ENCODE measurements at places on chromosomes 13 and 19.
A peak's percentile ranks its signal among the peaks of the same experiment; 100 is the strongest.

DNA sequence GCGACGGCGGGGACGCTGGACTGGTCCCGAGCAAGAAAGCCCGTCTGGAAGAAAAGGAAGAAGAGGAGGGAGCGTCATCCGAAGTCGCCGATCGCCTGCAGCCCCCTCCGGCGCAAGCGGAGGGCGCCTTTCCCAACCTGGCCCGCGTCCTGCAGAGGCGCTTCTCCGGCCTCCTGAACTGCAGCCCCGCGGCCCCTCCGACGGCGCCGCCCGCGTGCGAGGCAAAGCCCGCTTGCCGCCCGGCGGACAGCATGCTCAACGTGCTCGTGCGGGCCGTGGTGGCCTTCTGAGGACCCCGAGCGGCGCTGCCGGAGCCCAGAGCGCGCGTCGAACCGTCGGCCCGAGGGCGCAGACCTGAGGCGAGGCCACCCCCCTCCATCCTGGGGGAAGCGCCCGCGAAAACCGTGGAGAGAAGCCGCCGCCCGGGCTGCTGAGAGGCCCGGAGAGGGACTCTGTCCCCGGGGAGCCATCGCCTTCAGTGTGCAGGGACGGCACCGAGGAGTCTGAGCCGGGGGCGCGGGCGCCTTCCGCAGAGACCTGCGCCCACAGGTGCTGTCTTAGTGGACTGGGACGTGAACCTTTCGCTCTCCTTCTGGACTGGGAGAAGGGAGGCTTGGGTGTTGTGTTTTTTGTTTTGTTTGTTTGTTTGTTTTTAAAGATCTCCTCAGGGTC is 3.5 kb downstream of the IER2 start:
- DNase-seq, result peak; percentile 36

DNA sequence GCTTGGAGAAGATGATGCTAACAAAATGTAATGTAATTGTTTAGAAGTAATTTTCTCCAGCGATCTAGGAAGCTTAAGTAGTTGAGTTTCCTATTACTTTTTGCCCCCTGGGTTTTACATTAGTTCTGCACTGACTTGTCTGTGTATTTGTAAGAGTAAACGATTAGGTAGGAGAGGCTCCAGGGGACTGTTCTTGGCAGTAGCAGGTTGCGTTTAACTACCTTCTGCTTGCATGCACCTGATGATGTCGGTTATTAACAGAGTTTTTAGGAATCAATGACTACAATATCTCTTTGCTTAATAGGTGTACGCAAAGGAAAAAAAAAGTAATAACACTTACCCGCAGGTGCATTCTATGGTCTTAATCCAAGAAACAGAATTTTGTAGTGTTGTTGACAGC is 18.3 kb upstream of the UGGT2 start:
- DNase-seq, result no peak

DNA sequence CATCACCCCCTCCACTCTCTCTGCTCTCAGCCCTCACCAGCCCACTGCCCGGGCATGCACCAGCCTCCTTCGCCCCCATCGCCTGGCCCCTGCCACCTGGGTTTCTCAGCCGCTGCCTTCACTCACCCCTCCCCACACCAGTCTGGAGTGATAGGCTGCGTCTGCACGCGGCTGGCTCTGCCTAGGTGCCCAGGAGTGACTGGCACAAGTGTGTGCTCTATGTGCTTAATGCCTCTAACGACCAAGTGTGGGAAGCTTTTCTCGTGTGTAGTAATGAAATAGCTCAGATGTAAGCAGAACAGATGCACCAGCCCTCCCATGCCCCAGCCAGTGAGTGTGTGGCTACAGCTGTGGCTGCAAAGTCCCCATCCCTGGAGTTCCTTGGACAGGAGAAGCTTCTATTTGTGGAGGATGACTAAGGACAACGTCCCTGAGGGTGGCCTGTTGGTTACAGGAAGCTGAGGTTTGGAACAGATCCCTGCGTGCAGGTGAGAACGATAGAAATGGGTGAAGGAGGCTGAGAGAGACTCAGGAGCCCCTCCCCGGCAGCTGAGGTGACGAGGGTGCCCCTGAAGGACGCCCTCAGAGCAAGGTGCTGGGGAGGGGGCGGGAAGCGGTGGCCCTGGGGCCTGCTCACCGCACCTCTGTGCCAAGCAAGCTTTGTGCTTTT is 35.6 kb downstream of the ATP11A start:
- DNase-seq, result peak; percentile 9

DNA sequence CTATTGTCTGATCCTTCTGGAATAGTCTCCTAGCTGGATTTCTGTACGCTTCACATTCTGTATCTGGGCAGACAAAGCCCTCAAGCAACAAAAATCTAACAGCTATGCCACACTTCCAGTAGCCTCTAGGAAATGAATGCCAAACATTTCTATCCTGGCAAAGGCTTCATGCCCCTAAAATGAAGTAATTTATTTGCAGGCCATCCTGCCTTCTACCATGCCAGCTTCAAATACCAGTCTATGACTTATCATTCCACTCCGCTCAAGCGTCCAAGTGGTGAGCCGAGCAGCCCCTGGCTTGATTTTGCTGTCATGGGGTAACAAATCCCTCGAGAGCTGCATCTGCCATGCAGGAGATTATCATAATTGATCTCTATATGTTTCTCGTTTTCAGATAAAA is 86.9 kb downstream of the LHFPL6 start:
- DNase-seq, result no peak

DNA sequence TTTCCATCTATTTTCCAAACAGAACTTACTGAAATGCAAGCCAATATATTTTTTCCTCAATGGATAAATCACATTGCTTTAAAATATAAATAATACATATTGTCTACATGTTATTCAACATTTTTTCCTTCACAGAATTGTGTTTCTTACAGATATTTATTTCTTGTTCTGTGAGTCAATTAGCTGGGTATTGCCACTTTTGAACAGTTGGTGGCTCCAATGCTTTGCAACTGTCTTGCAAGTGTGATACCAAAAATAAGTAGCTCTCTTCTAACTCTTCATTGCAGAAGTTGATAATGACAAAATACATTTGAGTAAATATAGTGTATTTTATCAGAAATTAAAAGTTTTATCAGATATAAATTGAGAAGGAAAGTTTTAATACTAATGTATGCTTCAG is 17.1 kb upstream of the GPC5 start:
- DNase-seq, result no peak

DNA sequence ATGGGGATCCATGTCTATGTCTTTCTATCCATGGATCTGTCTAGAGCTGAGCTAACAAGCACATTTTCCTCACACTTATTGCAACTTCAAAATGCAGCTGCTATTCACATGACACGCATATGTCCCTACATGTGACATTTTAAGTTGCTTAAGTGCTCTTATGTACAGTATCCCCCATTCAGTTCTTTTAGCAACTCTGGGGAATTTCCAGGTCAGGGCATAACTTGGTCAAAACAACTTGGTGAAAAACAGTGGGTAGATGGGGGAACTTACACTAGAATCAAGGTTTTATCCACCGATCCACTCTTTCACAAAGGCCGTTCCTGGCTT is 73.0 kb downstream of the COL4A1 start:
- DNase-seq, result no peak

DNA sequence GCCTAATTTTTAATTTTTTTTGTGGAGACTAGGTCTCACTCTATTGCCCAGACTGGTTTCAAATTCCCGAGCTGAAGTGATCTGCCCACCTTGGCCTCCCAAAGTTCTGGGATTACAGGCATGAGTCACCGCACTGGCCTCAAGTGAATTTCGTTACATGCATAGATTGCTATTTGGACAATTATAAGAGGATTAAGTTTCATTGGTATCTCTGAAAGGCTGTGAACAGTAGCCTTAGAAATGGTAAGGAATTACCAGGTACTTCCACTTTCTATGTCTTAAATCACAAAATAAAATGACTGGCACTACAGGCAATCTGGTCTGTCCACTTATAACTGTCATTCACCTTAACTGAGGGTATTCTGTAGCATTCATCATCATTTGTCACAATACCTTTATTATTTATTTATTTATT is 2.9 kb upstream of the CCDC9 start:
- no peak for DNase-seq

DNA sequence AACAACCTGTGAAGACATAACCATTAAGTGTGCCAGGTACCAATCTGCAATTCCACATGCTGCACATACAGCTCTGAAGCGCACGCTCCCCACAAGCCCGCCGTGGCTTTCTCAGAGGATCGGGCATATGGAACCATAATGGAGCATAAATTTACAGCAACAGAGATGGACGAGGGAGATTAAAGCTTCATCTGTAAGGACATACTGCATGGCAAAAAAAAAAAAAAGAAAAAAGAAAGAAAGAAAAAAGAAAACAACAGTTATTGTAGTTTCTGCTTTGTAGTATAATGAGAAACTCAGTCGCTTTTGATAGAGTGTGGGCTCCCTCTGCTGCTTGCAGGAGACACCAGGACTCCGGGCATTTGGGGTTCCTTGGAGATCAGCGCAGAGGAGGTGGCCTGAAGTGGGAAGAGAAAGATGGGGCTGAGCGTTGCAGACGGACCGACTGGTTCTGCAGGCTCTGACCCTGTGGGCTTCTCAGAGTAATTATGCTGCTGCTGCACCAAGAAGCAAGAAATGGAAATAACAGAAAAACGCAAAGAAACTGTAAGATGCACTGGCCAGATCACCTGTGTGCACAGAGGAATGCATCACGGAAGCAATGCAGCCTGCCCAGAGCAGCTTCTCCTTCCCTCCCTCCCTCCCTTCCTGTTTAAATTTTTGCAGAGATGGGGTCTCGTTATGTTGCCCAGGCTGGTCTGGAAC is 10.8 kb upstream of the PDCD5 start:
- peak; percentile 33 for DNase-seq

DNA sequence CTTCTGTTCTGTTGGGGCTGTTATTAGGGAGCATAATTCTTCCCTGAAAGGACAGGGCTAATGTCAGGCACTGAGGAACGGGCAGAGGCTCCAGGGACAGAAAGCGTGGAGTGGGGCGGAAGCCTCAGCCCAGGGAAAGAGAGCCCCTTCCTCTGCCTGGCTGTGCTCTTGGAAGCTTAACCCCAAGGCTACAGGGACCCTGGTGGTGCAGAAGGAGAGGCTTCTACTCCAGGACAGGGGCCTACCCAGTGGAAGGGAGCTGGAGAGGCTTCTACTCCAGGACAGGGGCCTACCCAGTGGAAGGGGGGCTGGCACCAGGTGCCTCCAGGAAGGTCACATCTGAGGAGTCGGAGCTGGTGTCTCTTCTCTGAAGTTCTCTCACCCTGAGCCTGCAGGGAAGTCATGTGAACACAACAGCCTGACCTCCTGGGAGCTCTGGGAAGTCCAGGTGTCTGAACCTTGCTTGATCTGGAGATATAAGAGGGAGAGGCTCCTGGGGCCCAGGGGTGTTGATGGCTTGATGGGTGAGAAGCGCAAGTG is 159.5 kb upstream of the SOX1 start:
- DNase-seq, result no peak

- DNase-seq, result no peak
Measured at GRCh38 chr19:21117041-21117907, 24.6 kb upstream of the ZNF431 start.

GRCh38 chr13:27203186-27203585 is 31.6 kb upstream of the USP12 start:
- no peak for DNase-seq

DNA sequence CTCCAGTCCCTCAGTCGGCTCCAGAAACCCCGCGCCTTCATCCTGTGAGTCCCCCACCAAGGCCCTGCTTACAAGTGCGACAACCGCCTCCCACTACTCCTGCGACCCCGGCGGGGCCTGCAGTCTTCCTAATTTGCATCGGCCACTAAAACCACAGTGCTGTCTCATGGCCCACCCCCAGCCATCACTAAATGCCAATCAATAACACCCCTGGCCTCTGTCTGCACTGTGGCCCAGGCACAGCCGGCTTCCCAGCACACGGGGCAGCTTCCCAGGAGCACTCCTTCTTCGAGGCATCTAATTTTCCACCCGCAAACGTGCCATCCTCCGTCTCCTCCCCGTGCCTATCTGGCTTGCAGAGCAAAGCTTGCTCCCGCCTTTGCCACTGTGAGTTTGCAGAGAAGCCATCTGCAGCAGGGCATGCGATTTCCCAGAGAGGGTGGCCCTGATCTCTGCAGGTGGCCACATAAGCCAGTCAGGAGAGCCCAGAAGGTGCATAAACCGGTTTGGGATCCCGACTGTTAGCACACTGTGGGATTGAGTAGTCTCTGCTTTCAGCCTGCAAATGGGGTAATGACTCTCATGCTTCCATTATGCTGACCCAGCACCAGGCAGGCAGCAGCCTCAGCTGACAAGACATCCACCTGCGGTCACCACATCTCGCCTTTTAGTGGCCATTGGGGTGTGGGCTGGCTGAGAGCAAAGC is 34.0 kb upstream of the USE1 start:
- DNase-seq, result no peak

- no peak for DNase-seq
Measured at GRCh38 chr13:114199954-114200353, 20.9 kb downstream of the CFAP97D2 start.

- no peak for DNase-seq
Measured at GRCh38 chr19:41933693-41934426, 5.6 kb upstream of the ERFL start.

DNA sequence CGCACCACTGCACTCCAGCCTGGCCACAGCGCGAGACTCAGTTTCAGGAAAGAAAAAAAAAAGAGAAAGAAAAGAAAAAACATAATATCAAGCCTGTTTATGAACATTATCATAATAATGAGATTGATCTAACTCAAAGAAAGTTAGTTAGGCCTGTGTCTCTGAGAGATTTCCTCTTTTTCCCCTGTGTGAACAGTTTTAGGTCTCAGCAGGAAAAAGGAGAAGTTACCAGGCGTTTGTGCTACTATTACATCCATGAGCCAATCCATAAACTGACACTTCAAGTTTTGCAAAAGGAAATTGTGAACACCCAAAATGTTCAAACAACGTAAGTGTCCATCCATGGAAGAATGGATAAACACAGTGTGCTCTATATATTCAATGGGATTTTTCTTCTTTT is 3.8 kb downstream of the TARM1 start:
- DNase-seq, result no peak

- no peak for DNase-seq
Measured at GRCh38 chr19:43634872-43635560, 4.6 kb downstream of the CADM4 start.

DNA sequence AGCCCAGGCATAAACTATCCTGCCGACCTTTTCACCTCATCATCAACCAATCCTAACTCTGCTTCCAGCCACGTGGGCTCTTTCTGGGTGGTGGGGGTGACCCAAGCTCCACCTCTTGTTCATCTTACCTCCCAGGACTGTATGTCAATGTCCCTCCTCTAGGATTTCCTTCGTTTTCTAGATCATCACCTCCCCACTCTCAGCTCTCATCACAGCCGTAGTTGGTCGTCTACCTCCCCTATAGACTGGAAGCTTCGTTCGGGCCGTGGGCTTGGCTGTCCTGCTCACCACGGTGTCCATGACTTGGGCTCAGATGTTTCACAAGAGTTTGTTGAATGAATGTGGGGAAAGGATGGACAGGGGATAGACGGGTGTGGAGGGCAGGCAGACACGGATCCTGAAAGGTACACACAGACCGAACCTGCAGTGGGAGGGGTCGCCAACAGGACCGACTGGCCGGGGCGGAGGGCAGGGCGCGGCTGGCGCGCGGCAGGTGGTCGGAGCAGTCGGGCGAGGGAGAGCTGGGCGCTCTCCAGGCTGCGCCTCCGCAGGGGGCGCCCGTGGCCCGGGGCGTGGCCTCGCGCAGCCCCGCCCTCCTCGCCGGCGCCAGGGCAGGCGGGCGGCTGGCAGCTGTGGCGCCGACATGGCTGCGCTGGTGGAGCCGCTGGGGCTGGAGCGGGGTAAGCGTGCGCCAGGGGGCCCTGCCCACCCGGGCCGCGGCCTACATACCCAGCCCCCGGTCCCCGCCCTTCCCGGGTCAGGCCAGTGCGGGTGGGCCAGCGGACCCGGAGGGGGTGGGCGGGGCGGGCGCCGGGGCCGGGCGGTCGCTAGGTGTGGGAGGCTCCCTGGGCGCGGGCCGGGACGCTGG is at the start of gene LIN7B:
TSS of gene LIN7B (plus strand) at position 609 of the 868 bp plus-strand sequence. CDS start at position 644, 35 bp downstream.
- DNase-seq, result peak; percentile 70
